ENCODE measurements at places on chromosomes 1 and 21.

GRCh38 chr1:57707631-57708030, 283.8 kb upstream of the DAB1 start:
- no peak for DNase-seq

- DNase-seq: peak; percentile 33
These were observed 101.4 kb upstream of the VAMP3 start for GRCh38 chr1:7669559-7670311.

- no peak for DNase-seq
These were observed 60.2 kb upstream of the CFAP126 start for GRCh38 chr1:161427733-161428516.

GRCh38 chr1:155255243-155256007, at the start of gene ENTREP3:
Gene ENTREP3 (minus strand): TSS chr1:155255483. CDS start chr1:155254877, 606 bp downstream.
- DNase-seq: peak; percentile 40

DNA sequence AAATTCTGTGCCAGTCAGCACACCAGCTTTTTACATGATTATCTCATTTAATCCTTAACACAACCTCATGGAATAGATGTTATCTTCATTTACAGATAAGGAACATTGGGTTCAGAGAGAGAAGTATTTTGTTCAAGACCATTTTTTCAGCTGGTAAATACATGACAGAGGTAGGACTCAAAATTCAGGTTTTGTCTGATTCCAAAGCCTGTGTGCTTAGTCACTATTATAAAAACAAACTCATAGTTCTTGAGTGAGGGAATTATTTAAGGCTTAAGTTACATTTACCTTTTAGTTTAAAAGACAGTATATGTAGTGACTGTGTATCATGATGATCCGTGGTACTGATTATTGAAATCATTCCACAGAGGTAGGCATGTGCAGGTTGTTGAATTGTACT, 125.2 kb downstream of the MAGI3 start:
- no peak for DNase-seq
